ENCODE measurements at places on chromosomes 13 and 19.
A peak's percentile ranks its signal among the peaks of the same experiment; 100 is the strongest.

DNA sequence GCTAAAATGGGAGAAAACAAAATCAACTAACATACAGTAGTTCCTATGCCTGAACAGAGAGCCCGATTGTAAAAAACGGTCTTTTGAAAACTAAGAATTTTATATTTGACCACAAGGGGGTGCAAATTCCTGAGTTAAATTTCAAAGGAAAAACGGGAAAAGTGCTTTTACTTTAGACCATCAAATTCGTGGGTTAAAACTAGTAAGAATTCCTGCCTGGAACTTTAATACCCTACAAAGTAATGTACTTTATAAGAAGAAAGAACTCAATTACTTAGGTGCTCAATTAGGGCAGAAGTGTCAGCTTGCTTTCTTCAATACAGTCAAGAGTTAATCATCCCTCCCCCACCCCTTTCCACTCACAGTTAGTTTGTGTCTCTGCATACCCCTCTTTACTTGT, 69.8 kb downstream of the KCNRG start:
- peak; percentile 46 for DNase-seq

GRCh38 chr19:41111296-41111695, 2.9 kb upstream of the CYP2F1 start:
- DNase-seq: no peak

DNA sequence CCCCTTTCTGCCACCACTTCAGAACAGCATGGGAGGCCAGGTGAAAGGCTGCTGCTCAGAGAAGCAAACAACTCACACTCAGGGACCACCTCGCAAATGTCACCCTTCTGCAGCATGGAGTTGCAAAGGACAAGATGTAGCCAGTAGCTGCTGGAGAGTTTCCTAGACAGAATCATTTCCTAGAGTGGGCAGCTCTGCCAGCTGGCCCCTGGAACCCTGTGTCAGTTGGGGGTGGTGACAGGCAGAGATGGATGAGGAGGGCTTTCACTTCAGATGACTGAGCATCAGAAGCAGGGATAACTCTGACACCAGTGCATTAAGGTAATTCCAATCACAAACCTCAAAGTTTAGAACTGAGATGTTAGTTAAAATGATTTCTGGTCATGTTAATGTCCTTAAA, 34.4 kb upstream of the EPHX3 start:
- DNase-seq: no peak

DNA sequence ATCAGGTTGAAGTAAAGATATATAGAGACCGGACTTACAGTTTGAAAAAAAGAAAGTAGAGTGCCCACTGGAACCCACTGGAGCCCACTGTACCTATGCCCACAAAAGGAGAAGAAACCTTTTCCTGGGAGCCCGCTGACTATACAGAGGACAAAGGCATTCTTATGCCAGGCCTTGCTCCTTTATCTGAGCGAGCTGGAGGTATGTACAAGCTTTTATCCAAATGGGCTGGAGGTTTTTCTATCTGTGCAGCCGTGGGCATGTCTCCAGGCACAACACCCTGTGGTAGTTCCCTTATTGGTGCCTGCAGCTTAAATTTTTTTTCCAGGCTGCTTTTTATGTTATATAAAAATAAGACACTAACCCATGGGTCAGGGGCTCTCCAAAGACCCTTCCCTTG, 8.4 kb downstream of the ZNF234 start:
- no peak for DNase-seq

- DNase-seq: peak; percentile 35
Measured at GRCh38 chr13:30241532-30241931, 65.8 kb downstream of the KATNAL1 start.

- no peak for DNase-seq
Measured at GRCh38 chr19:33447336-33448158, 74.0 kb downstream of the CEBPG start.

- DNase-seq: no peak
Measured at GRCh38 chr13:93413972-93414717, 187.5 kb downstream of the GPC6 start.

DNA sequence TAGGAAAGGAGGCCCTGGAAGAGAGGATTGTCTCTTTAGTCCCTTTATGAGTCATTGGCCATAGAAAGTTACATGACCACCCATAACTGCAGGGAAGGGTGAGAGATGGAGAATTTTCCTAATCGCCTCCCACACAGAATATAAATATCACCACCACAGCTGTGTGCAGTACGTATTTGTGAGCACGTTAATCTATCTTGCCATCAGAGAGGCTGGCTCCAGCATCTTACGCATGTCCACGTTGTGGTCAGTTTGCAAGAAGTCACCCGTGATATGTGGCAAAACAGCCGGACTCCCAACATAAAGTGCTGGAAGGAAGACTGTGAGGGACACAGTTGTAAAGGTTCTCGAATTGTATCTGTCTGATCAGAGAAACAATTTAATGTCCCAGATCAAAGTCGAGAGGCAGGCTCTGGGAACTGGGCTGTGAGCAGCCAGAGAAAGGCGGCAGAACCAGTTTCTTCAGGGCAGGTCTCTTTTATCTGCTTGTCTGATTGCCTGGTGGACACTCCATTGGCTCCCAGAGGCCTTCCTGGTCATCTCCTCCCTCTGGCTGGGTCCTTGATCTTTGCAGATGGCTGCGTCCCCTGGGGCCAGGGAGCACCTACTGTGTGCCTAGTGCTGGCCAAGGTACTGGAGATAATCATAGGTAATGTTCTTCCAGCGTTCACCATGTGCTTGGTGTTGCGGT, 74.9 kb downstream of the SIPA1L3 start:
- DNase-seq: no peak

- DNase-seq: no peak
Measured at GRCh38 chr13:97226013-97226412, 3.9 kb downstream of the MBNL2 start.

DNA sequence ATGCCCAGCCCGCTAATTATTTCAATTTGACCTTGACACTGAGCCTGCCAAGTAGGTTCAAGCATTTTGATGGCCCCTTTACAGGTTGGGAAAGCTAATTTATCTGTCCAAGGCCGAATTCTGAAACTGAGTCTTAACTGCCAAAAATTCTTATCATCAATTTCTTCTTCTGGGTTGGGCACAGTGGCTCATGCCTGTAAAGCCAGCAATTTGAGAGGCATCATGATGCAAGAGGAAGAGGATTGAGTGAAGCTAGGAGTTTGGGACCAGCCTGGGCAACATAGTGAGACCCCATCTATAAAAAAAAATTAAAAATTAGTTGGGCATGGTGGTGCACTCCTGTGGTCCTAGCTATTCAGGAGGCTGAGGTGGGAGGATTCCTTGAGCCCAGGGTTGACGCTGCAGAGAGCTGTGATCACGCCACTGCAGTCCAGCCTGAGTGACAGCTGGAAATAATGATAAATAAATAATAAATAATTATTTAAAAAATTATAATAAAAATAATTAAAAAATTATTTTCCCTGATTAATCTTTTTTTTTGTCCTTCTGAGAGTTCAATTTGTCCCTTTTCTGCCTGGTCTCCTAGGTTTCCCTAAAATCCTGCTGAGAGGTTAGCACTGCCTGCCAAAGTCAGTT, 1.3 kb upstream of the LDLR start:
- no peak for DNase-seq

GRCh38 chr13:91776611-91777193, 378.3 kb downstream of the GPC5 start:
- no peak for DNase-seq

- DNase-seq: no peak
Measured at GRCh38 chr13:104071806-104072205, 1005.6 kb upstream of the SLC10A2 start.

GRCh38 chr13:68481130-68481529, 1251.0 kb upstream of the PCDH9 start:
- DNase-seq: no peak

GRCh38 chr13:100808330-100809128, 133.9 kb upstream of the TMTC4 start:
- no peak for DNase-seq

- no peak for DNase-seq
Measured at GRCh38 chr13:28027071-28027470, 38.6 kb upstream of the URAD start.

DNA sequence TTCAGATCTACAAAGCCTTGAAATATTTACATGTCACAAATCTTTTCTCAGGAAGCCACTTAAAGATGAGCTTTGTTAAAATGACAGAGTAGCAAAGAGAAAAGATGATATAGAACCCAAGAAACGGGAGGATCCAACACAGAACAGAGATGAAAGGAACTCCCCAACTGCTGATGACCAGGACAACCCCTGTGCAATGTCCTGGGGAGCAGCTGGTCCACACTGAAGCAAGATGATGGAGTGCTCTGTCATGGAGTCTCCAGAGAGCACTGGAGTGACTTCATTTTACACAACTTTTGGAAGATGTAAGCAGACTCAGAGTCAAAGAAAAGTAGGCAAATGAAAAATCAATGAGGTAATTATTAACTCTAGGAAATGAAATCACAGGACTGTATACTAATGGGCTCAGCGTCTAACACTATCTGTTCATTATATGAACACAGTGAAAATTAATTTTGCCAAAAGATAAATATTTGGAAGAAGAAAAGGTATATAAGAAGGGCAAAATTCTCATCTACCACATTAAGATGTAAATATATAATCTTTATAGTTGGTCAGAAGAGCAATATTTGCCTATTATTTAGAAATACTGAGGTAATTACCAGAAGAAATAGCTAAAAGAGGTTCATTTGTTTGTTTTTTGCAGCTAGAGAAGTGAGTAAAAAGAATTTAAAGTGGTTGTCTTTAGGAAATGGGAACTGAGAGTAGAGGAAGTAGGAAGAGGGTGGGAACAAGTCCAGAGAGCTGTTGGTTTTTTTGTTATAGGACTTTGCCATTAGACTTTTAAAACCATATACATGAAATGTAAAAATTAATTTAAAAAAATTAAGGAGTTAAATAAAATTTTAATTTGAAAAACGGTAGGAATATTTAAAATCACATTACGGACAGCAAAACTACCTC, 30.5 kb downstream of the MTRF1 start:
- no peak for DNase-seq

- DNase-seq: no peak
Measured at GRCh38 chr19:23283925-23284324, 33.7 kb upstream of the ZNF724 start.

- DNase-seq: no peak
Measured at GRCh38 chr13:31951215-31951678, 80.3 kb upstream of the FRY start.

DNA sequence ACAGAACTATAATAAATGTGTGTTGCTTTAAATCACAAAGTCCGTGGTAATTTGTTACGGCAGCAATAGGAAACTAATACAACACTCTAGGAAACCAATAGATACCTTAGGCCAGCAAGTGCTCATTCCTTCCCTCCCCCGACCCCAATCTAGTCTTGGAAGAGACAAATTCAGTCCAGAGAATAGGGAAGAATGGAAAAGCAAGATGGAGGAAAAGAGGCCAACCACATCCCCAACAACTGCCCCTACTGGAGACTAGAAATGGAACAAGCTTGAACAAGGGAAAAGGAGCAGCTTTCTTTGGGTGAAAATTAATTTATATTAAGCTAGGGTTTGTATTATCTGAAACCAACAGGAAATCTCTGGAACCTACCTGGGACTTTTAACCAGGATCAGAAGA, 54.4 kb downstream of the DIAPH3 start:
- no peak for DNase-seq

GRCh38 chr13:20354722-20355121, 122.6 kb upstream of the GJB6 start:
- DNase-seq: no peak

DNA sequence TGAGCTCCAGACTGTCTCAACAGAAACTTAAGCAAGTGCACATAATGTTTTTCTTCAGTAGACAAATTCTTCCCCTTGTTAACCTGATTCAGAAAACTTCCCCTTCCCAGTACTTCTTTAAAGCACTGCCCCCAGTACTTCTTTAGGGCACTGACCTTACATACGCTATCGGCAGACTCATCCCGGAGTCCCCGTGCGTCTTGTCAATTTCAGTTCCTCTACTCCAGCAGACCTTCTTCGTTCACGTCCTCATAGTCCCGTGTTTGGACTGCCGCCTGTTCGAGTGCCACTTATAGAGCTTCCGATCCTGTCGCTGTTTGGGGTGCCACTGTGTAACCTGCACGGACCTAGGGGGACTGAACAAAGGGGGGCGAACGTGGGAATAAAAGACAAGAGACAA, 29.0 kb downstream of the ZNF627 start:
- DNase-seq: no peak

DNA sequence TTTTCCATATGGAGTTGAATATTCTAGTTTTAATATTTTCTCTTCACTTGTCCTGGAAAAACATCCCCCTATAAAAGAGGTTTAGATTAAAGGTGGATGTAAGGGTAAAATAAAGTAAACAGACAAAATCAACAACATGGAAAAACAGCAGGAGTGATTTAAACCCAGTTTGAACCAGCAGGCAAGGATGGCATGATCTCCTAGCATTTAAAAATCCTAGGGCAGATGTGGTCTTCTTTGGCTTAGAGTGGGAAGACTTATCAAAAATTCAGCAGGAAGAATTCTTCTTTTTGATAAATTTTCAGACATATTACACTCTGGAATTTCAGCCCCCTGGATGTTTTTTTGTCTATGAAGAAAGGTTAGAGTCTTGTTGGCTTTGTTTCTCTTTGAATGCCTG, 36.5 kb downstream of the CLEC17A start:
- no peak for DNase-seq

DNA sequence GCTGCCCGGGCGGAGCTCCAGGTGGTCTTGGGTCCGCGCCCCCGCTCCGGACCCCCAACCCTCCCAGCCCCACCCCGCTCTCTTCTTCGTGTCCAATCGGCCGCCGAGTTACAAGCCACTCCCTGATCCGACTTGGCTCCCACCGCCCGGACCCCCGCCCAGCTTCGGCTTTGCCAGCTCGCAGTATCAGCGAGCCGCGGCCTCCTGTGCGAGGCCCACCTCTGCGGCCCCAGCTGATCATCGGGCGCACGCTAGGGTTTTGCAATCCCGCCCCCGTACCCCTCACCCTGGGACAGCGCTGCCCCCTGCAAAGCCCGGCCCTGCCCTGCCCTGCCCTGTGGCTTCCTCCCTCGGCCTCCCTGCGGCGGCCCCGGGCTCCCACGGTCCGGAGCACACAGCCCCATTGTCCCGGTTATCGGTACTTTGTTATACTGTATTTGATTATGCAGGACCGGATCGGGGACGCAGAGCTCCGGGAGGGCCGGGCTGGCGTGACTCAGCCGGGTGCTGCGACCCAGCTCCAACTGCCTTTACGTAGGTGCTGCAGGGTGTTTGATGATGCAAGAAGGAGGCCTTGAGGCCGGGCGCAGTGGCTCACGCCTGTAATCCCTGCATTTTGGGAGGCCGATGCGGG, 598 bp upstream of the LPAR2 start:
- no peak for DNase-seq

Measured in skin of body (tissue), 3 donors.